Esophagus squamous epithelium (tissue), 5 donors: ENCODE measurements at places on chromosomes 4 and X. TPM values are rescaled to one million over a fixed set of nuclear protein-coding genes. Genes with fewer than 3 reads are reported as not detected.

The LANCL3 gene
- total RNA-seq, result 3.1 TPM

The NAP1L2 gene
- 0.76 TPM for total RNA-seq

The EDNRA gene
- total RNA-seq, result 8.8 TPM

The MAP7D2 gene
- 0.75 TPM for total RNA-seq

The FRMD7 gene
- not detected for total RNA-seq

The SPANXN3 gene
- not detected for total RNA-seq

The NUP62CL gene
- 2.5 TPM for total RNA-seq

The MAGEB17 gene
- total RNA-seq, result not detected

The PAGE5 gene
- not detected for total RNA-seq

The TLR1 gene
- 11.3 TPM for total RNA-seq

The EVC2 gene
- total RNA-seq, result 5.1 TPM

The OPHN1 gene
- 6.5 TPM for total RNA-seq

The F8A2 gene
- total RNA-seq, result not detected

The TBC1D25 gene
- total RNA-seq, result 9.5 TPM

The LAP3 gene
- 80.5 TPM for total RNA-seq

The HSPA4L gene
- total RNA-seq, result 19.8 TPM

The DCAF12L2 gene
- total RNA-seq, result 0.19 TPM

The UNC5C gene
- 0.31 TPM for total RNA-seq

The CSAG1 gene
- total RNA-seq, result not detected

The DGKK gene
- total RNA-seq, result not detected

The LUZP4 gene
- total RNA-seq, result not detected

The ZCCHC12 gene
- total RNA-seq, result not detected

The ZC4H2 gene
- total RNA-seq, result 4.6 TPM

The TENM3 gene
- total RNA-seq, result 0.64 TPM

The LRP2BP gene
- total RNA-seq, result 0.57 TPM

The ZNF827 gene
- total RNA-seq, result 6.4 TPM

The CLNK gene
- 0.19 TPM for total RNA-seq

The GPRASP2 gene
- 6.1 TPM for total RNA-seq

The CT45A7 gene
- not detected for total RNA-seq

The VCX3B gene
- total RNA-seq, result not detected

The MAD2L1 gene
- total RNA-seq, result 12.0 TPM

The TMSB15C gene
- total RNA-seq, result 1.7 TPM

The FAT1 gene
- 62.6 TPM for total RNA-seq

The ABCG2 gene
- total RNA-seq, result 4.6 TPM

The CYBB gene
- total RNA-seq, result 2.3 TPM

The DRP2 gene
- 0.09 TPM for total RNA-seq

The INPP4B gene
- 49.7 TPM for total RNA-seq

The TMPRSS11A gene
- 107 TPM for total RNA-seq

The TMEM144 gene
- 12.2 TPM for total RNA-seq

The EDA gene
- 2.1 TPM for total RNA-seq

The MAGEC2 gene
- not detected for total RNA-seq

The LEF1 gene
- 8.0 TPM for total RNA-seq
